GOT3 (cell line): ENCODE measurements at places on chromosomes 3 and 15.

DNA sequence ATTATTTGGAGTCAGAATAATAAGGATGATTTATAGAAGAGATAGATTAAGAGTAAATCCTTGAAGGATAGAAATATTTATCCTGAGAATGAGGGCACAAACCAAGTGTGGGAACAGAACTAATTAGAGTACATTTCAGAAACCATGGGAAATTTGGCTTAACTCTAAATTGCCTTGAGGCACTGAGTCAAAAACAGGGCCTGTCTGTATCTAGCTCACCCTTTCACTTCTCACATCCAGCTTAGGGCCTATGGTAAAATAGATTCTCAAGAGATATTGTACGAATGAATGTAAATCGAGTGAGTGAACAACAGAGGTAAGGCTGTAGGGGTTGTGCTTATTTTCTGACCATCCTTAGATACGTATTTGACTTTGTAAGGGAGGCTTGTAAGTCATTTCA, 586.1 kb upstream of the DPPA4 start:
- no peak for DNase-seq

GRCh38 chr3:29889215-29889614, 608.3 kb downstream of the RBMS3 start:
- no peak for DNase-seq

- peak; percentile 29 for DNase-seq
These were observed 87.3 kb upstream of the C15orf61 start for GRCh38 chr15:67433495-67434099.

GRCh38 chr3:188631291-188632010, 477.5 kb downstream of the LPP start:
- no peak for DNase-seq

- DNase-seq: no peak
These were observed 252.7 kb downstream of the ROBO1 start for GRCh38 chr3:79515072-79515471.

DNA sequence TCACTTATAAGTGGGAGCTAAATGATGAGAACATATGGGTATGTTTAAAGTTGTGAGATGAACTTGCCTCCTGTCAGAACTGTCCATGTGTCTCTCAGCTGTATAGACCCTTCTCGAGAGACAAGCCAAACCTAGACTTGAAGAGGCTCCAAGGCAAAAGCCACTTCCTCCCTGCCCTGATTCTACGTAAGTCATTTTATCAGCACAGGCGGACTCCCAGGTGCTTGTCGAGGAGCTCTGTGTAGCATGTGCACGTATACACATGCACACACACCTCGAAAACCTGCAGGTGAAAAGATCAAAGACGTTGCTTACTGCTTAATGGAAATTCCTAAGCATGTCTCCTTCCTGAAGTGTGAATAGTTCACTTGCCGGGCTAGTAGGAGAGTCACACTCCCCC, 5.6 kb upstream of the CLEC3B start:
- DNase-seq: no peak

GRCh38 chr3:58366699-58367098, 34.0 kb downstream of the PXK start:
- DNase-seq: no peak

- no peak for DNase-seq
These were observed 360.3 kb upstream of the NECTIN3 start for GRCh38 chr3:110711130-110711832.

GRCh38 chr15:41647262-41647661, 12.9 kb upstream of the MGA start:
- no peak for DNase-seq

GRCh38 chr15:69145694-69146492, 14.5 kb upstream of the GLCE start:
- no peak for DNase-seq

DNA sequence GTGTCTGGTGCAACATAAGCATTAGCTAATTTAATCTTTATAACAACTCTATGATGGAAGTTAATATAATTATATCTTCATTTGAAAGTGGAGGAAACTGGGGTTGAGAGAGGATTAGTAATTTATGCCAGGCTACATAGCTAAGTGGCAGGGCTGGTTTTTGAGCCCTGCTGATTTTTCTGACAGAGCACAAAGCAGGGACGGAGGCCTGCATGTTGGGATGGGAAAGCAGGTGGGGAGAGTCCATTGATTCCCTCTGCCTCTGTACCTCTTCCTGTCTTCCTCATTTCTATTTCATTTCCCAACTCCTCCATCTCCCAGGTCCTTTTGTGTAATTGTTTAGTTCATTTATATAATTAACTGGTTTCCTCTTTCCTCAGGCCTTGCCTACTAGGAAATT, 251.6 kb upstream of the ZPLD1 start:
- DNase-seq: no peak

DNA sequence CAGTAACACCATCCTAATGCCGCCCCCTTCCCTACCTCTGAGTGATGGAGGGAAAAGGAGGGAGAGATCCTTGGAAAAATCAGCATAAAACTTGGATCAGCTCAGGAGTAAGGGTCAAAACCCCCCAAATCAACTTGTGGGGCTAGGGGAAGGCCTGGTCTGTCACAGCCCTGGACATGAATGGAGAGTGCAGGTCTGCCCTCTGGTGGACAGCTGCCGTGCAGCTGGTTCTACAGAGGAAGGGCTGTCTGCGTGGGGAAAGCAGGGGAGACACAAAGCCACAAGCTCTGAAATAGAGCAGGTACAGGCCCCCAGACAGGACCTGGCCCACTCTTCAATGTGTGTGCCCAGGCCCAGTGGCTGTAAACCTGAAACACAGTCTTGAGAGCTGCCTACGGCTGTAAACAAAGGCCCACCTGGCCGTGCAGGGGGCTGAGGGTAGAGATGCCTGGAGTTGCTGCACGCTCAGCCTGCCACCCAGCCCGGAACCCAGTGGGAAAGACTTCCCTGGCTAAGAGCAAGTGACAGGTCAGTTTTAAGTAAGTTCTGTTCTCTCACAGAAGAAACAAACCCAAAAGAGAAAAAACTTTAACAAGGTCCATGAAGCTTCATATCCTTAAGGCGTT, 16.4 kb downstream of the CLK3 start:
- DNase-seq: no peak

GRCh38 chr3:23402728-23403492, 199.8 kb downstream of the UBE2E2 start:
- no peak for DNase-seq

DNA sequence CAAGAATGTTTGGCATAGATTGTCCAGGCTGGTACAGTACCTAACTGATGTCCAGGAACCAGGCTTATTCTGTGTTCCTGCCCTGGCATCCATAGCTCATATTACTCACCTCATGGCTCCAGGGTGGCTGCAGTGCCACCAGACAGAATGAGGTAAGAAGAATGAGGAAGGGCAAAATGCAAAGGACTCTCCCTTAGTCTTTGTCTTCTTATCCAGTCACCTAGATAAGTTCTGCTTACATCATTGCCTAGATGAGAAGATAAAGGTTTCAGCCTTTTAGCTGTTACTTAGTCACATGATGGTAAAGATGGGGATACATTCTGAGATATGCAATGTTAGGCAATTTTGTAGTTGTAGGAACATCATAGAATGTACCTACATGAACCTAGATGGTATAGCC, 45.8 kb downstream of the CHP1 start:
- DNase-seq: no peak

DNA sequence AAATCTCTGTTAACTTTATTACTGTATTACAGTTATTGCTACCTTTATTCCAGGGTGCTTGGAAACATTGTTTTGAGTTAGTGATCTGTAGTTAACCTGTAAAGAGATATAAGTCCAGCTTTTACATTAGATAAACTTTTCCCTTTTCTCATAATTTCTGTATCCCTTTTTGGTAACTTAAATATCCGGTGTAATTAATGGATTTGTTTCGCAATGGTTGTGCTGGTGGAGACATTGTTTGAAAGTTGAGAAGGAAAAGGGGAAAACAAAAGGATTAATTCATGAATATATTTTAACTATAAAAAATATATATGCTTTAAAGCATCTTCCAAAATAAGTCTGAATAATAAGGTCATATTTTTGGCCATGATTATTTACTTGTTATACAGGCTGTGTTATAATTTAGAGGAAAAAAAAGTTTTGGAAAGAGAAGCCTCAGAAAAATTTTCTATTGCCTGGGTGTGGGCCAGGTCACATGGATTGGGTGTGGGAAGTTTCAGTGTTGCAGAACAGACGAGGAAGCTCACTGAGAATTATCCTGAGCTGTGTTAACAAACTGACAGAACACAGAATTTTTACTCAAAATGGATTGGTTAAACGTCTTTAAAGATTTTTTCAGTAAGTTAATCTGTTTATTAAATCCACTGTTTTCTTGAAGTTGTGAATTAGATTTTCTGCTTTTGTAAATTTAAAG, 27.7 kb upstream of the IL20RB start:
- no peak for DNase-seq

DNA sequence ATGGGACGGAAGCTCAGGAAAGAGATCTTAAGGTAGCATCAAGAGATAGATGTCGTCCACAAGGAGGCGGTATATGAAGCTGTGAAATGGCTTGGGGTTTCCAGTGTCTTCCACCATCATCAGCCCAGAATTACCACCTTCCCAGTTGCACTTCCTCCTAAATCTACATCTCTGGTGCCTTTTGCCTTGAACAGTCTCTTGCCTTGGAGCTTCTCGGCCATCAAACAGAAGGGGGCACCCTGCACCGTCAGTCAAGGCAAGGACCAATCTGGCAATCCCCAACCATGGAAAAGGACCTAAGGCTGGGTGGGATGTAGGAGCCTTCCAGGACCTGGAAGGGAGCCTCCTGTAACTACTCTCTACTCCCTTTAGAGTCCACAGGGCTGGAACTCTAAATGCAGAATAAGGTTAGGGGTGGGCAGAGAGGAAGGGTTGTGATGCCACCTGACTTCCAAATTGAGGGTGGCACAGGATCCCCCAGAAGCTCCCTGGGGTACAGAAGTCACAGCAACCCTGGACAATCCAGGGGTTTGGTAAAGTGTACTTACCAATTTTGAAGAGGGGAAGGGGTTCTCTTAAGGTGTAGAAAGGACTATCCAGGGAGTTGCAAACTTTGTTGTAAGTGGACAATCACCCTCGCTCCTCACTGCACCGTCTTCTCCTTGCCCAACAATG, 1.0 kb upstream of the RYR3 start:
- DNase-seq: no peak

DNA sequence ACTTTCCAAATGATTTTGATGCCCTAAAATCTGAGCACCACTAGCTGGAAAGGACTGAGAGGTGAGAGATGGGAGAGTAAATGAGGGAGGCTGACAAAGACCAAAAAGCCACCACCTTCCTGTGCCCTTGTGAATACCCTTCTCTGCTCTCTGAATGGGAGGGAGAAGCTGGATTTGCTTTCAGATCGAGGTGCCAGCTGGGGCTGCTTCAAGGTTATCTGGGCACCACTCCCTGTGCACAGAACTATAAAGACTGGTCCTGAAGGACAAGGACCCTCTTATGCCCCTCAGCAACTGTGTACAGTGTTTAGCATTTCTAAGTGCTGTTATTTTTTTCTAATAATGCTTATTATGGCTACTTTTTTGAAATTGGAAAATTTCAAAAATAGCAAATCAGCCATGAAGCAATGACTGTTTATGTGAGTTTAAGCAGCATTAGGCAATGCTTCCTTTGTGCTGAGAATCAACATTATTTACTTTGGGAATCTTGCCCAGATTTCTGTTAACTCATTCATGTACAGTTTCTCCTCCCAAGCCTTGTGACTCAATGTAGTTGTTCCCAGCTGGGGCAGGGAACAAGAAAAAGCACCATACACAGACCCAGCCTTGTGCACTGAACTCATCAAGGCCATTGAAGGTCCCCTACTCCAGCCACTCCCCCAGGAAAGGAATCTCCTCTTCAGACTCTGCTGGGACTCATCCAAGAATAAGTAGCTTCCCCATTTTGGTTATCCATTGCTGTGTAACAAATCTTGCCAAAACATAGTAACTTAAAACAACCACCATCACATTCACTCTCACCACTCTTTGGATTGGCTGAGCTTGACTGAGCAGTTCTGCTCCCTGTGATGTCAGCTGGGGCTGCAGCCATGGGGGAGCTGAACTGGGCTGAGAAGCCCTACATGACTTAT, 37.3 kb upstream of the CDV3 start:
- no peak for DNase-seq
